ENCODE measurements at places on chromosomes 13 and 19.

DNA sequence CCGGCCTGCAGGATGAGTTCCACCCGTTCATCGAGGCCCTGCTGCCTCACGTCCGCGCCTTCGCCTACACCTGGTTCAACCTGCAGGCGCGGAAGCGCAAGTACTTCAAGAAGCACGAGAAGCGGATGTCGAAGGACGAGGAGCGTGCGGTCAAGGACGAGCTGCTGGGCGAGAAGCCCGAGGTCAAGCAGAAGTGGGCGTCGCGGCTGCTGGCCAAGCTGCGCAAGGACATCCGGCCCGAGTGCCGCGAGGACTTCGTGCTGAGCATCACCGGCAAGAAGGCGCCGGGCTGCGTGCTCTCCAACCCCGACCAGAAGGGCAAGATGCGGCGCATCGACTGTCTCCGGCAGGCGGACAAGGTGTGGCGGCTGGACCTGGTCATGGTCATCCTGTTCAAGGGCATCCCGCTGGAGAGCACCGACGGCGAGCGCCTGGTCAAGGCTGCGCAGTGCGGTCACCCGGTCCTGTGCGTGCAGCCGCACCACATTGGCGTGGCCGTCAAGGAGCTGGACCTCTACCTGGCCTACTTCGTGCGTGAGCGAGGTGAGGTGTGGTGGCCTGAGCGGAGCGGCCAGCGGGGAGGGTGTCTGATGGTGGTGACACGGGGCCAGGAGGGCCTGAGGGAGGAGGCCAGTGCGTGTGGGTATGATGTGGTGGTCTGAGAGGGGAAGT is 15.5 kb downstream of the NFIC start:
- no peak for DNase-seq

- DNase-seq = no peak
Measured at GRCh38 chr19:2573916-2574315, 98.0 kb downstream of the GADD45B start.

DNA sequence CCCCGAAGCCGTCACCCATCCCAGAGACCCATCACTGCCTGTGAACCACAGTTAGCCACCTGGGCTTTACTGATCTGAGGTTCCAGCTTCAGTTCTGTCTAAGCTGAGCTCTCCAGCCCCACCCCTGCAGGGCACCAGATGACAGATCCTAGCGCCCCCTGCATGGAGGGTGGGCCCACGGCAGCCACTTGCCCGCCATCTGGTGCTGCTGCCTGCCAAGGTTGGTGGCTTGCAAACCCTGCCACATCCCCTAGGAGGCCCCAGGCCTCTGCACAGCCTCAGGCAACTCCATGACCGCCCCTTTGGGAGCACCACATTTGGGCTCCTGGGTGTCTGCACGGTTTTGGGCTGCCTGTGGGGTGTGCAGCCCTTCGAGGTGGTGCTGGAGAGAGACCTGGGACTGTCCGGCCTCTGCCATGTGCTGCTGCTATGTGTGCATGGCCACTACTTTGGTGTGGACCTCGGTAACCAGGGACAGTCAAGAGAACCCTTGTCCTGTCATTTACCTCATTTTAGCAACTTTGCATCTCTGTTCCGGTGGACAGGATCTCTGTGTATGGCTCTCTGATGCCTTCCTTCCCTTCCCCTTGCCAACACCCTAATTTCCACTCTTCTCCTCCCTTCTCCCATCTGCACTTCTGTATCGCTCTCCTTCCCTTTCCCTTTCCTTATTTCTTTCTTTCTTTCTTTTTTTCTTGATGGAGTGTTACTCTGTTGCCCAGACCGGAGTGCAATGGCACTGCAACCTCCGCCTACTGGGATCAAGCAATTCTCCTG is 17.4 kb upstream of the SDHAF1 start:
- DNase-seq = peak; percentile 67

- DNase-seq = no peak
Measured at GRCh38 chr19:617551-618246, 15.6 kb downstream of the POLRMT start.

- no peak for DNase-seq
Measured at GRCh38 chr13:94261163-94261562, 218.3 kb downstream of the DCT start.

DNA sequence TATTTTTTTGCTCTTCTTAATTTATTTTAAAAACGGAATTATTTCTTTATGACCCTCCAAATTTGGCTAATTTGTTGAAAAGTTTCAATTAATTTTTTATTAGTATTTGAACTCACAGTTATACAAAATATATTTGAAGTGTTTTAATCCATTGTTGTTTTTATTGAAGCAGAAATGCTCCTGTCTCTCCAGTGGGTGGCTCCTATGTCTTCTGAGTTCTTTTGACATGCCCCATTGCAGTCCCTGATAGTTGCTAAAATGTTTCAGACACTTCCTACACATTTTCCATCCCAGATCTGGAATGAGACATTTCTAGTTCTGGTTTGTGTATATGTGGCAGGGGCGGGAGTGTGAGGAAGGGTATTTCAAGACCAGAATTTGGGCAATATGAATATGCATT is 579.4 kb upstream of the PRR20A start:
- DNase-seq = no peak

DNA sequence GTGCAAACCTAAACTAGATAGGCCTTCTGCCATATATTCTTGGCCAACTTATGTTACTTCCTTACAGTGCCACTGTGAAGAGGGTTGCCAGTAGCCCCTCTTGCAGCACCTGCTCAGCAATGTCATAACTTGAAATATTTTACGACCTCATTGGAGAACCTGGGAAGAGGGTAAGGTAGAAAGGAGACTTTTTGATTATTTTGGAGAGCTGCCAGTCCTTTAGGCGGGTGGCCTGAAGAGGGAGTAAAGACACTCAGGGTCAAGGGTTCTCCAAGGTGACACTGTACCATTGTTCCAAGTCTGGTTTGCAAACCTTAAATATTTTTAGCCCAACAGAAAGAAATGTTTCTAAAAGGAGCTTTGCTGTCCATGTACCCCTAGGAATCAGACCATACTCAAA is 118.3 kb downstream of the FLT1 start:
- no peak for DNase-seq

- no peak for DNase-seq
Measured at GRCh38 chr19:58353717-58354477, 605 bp upstream of the A1BG start.

DNA sequence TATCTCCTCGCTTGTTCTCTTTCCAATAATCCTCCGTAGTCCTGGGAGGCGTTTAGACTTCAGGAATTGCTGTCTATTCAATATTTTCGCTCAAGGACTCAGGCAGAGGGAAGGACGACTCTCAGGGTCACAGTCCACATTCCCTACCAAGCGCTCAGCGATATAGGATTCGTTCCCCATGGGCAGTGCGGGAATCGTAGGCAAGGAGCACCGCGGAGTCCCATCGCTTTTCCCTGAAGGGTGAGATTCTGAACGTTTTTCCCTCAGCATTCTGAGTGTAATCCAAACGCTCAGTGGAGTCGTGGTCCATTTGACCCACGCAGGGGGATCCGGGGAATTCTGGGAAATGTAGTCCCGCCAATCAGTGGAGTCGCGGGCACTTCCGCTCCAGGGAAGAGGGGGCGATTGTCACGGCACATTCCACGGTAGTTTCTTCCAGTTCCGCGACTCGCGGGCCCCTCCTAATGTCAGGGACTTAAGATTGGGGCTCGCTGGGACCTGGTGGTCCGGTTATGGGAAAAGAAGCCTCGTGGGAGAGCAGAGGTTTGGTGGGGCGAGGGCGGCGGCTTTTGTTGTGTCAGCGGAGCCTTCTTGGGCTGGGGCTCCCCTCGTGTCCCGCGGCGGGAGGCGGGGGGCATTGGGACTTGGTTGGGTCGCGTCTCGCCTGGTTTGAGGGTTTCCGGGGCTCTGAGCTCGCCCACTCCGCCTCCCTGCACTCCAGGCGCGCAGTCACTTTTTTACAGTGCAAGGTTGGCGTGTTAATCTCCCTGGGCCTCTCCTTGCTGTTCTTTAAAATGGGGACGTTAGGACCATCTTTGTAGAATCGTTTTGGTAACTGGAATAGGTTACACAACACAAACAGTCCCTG is at the start of gene ZNF234:
Gene ZNF234 (plus strand): TSS at position 364 of the 868 bp plus-strand sequence. CDS start 3,079 bp downstream, outside the sequence.
- peak; percentile 90 for DNase-seq

DNA sequence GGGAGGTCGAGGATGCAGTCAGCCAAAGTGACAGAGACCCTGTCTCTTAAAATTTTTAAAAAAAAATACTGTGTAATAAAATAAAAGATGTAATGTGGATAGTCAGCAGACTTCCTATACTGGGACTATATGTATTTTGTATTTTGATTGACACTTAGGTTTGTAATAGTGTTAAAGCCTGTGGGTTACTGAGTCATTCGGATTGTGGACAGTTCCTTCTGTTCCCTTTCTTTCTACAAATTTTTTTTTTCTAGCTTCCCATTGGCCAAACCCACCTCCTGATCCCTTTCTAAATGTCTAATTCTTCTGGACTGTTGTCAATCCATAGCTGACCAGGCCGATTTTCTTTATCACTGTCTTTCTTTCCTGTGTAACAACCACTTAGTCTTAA is 108.0 kb downstream of the DNAJC3 start:
- no peak for DNase-seq

GRCh38 chr13:113152691-113152983 is 5.8 kb upstream of the PROZ start:
- no peak for DNase-seq

DNA sequence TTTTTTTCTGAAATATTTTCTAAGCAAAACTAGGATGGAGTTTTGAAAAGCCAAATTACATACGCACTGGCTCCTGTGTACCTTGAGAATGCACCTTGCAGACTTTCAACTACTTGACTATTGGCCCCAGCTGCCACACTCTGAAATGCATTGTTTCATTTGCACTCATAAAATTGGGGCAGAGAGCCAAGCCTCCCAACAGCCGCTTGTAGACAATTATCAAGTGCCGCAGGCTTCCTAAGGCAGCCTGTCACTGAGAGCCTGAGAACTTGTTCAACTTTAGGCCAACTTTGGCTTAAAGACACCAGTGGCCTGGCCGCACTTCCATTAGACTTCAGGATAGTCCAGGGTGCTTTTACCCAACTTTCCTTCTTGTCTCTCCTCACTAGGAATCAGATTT is 115.7 kb upstream of the STARD13 start:
- no peak for DNase-seq

- no peak for DNase-seq
Measured at GRCh38 chr13:38430796-38431195, 81.1 kb downstream of the UFM1 start.

DNA sequence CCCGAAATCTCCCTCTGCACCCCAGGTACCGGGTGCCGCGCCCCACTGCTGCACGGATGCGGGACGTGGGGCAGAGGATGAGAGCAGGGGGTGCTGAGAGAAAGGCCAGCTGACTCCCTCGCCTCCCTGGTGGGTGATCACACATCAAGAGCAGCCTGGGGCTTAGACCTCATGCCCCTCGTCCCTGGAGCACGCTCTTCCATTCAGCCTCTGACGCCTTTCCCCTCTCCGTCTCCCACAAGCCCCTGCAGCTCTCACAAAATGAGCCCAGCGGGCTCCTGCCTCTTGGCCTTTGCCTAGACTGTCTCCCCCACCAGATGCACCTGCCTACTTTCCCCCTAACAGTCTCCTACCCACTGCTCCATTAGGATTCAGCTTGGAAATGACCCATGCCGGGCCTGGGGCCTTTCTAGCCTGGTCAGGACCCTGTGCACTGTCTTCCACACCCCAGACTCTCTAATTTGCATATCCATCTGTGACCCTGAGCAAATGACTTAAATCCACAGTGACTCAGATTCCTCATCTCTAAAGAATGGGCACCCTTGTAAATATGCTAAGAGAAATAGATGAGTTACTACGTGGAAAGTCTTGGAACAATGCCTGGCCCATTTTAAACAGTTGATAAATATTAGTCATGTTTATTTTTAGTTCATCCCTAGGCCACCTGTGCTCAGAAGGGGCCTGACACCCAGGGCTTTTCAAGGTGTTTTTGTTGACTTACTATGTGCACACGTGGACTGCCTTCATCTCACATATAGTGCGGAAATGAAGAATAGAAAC is 582 bp upstream of the PTPRH start:
- no peak for DNase-seq

DNA sequence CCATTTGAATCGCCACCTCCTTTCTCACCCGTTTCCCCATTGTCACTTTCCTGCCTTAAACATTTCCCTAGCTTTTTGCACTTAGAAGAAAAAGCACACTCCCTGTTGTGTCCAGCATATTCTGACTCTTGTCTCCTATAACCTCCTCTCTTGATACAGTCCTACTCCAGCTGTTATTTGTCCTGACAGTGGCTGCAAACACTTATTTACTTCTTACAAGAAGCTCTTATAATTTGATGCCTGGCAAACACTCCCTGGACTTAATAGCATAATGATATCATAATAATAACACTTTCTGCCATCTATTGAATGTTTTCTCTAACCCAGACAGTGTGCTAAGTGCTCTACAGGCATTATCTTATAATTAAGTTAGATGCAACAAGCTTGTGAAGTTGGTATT is 76.6 kb downstream of the DGKH start:
- no peak for DNase-seq

DNA sequence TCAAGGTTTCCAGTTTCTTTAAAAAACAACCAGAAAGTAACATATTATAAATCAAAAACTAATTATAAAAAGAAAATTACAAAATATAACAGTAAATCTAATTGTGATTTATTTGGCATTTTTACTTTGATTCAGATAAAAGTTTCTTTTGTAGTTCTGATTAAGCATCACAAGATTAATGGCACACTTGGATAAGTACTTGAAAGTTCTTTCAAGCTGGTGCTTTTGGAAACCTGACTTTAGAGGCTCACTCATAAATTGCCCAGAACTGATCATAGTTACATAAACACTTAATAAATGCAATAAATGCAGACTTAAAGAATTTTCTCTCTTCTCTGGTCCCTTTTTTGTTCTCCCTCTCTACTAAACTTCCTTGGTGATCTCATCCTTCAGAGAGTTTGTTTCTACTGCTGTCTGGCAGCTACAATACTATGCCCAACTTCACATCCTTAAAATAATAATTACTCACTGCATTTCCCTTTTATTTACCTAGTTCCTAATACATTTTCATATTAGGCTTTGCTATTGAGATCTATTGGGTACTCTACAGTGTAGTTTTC is 1417.0 kb downstream of the EFNB2 start:
- no peak for DNase-seq

DNA sequence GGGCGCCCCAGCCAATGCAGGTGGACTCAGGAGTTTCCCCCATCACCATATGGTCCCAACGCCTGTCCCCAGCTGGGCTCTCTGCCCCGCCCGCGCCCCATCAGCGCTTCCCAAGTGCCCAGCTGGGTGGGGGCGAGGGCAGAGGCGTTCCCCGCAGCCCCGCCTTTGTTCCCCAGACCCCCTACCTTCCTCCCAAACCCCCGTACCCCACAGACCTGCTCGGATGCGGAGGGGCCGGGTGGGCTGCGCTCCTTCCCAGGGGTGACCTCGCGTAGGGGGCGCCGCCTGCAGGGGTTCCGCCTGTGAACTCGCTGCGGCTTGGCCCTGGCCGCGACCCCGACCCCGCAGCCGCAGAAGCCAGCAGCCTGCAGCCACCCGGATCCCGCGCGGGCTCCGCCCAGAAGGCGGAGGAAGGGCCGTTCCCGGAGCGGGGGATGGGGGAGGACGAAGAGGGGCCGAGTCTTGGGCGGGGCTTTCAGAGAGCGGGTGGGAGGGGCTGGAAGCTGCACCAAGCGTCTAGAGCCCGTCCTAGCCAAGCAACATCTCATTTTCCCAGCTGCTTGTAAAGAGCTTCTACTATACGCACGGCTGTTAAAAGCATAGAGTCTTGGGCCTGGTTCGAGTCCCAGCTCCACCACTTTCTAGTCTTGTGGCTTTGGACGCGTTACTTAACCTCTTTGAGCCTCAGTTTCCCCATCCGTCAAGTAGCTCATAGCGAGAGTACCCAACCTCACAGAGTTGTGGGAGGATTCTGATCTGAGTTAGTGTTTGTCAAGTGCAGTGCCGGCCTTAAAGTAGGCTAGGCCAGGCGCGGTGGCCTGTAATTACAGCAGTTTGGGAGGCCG is at the start of gene RAB3D:
Gene RAB3D (minus strand): TSS at position 404 of the 845 bp plus-strand sequence. CDS start 2,258 bp downstream, outside the sequence.
- DNase-seq = peak; percentile 94
